ENCODE measurements at places on chromosomes 4 and X. TPM values are rescaled to one million over a fixed set of nuclear protein-coding genes. Genes with fewer than 3 reads are reported as not detected.

The ARX gene
- 0.13 TPM for polyA plus RNA-seq

The LRIT3 gene
- polyA plus RNA-seq, result 0.46 TPM

The PRRG1 gene
- polyA plus RNA-seq, result 13.8 TPM

The ITIH6 gene
- polyA plus RNA-seq, result 0.08 TPM

The MAGEA11 gene
- polyA plus RNA-seq, result not detected

The PPARGC1A gene
- polyA plus RNA-seq, result 5.0 TPM

The CCDC160 gene
- polyA plus RNA-seq, result 2.2 TPM

The SCRG1 gene
- 0.52 TPM for polyA plus RNA-seq

The RWDD4 gene
- polyA plus RNA-seq, result 32.8 TPM

The BTK gene
- 5.2 TPM for polyA plus RNA-seq

The EDA2R gene
- 1.1 TPM for polyA plus RNA-seq

The CLCN3 gene
- polyA plus RNA-seq, result 67.2 TPM

The LRCH2 gene
- polyA plus RNA-seq, result 15.0 TPM

The HTN1 gene
- 0.06 TPM for polyA plus RNA-seq

The PABPC1L2A gene
- polyA plus RNA-seq, result not detected

The MAP3K15 gene
- polyA plus RNA-seq, result 1.4 TPM

The CPE gene
- polyA plus RNA-seq, result 151 TPM

The CCDC110 gene
- 2.3 TPM for polyA plus RNA-seq

The ADH6 gene
- 12.4 TPM for polyA plus RNA-seq

The KLHL4 gene
- polyA plus RNA-seq, result 4.4 TPM

The RNF150 gene
- polyA plus RNA-seq, result 13.6 TPM

The ACE2 gene
- 1.5 TPM for polyA plus RNA-seq

The TEC gene
- polyA plus RNA-seq, result 7.2 TPM

The BEX5 gene
- polyA plus RNA-seq, result 2.8 TPM

The SLC30A9 gene
- polyA plus RNA-seq, result 90.8 TPM

The MFAP3L gene
- polyA plus RNA-seq, result 2.2 TPM

The NR3C2 gene
- 16.1 TPM for polyA plus RNA-seq

The MND1 gene
- 13.1 TPM for polyA plus RNA-seq

The SGCB gene
- 44.3 TPM for polyA plus RNA-seq

The DDX53 gene
- not detected for polyA plus RNA-seq

The PFKFB1 gene
- polyA plus RNA-seq, result 0.40 TPM

The NSG1 gene
- 73.0 TPM for polyA plus RNA-seq

The FSTL5 gene
- 0.38 TPM for polyA plus RNA-seq

The NKAP gene
- polyA plus RNA-seq, result 14.2 TPM

The SSX2B gene
- polyA plus RNA-seq, result not detected

The ANXA10 gene
- polyA plus RNA-seq, result not detected

The NWD2 gene
- polyA plus RNA-seq, result 0.03 TPM

The SLC10A3 gene
- 18.5 TPM for polyA plus RNA-seq

The FAT4 gene
- 59.2 TPM for polyA plus RNA-seq

The SPRY1 gene
- 97.1 TPM for polyA plus RNA-seq

The MID1 gene
- 29.8 TPM for polyA plus RNA-seq

The VSIG4 gene
- polyA plus RNA-seq, result 10.6 TPM

The GUCY1B1 gene
- polyA plus RNA-seq, result 49.1 TPM

The NAP1L5 gene
- 12.5 TPM for polyA plus RNA-seq

The MAOB gene
- polyA plus RNA-seq, result 8.8 TPM

The DMRTC1 gene
- polyA plus RNA-seq, result 0.53 TPM

The MAGEC3 gene
- 0.92 TPM for polyA plus RNA-seq

The OTUD6A gene
- 0.09 TPM for polyA plus RNA-seq

The MTNR1A gene
- polyA plus RNA-seq, result not detected

The PWWP3B gene
- 2.6 TPM for polyA plus RNA-seq

The WDFY3 gene
- polyA plus RNA-seq, result 39.4 TPM

The VCX2 gene
- polyA plus RNA-seq, result not detected

The OTC gene
- polyA plus RNA-seq, result not detected

The ZXDA gene
- polyA plus RNA-seq, result 4.9 TPM

The PABPC1L2B gene
- not detected for polyA plus RNA-seq

The BMP2K gene
- 25.2 TPM for polyA plus RNA-seq

The KLB gene
- 0.51 TPM for polyA plus RNA-seq

The F8A2 gene
- polyA plus RNA-seq, result not detected

All from left lung (tissue), 14 donors.